Cerebellar nuclear complex (tissue), 1 donor: ENCODE measurements at places on chromosomes 7 and 10.

GRCh38 chr7:35705932-35706461 lies 11.1 kb upstream of the HERPUD2 start:
- DNase-seq, result no peak

- no peak for DNase-seq
These were observed 666.0 kb upstream of the LRRTM3 start for GRCh38 chr10:66259836-66260235.

DNA sequence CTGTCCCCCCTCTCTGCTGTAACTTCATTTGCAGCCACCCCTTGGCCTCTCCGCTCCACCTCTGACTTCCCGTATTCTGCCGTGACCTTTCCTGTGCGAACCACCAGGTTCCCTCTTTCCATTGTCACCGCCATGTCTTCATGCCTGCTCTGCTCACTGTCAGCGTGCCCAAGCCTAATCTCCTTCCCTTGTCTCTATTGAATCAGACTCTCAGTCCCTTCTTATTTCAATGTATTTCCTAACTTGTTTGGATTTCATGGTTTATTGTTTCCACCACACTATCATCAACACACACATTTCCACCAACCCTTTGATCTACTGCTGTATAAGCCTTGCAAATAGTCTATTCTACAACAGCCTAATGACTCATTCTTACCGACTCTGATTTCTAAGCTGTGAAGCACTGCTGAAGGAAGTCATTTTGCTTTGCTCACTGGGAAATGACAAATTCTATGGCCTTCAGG lies 30.0 kb upstream of the INHBA start:
- no peak for DNase-seq

DNA sequence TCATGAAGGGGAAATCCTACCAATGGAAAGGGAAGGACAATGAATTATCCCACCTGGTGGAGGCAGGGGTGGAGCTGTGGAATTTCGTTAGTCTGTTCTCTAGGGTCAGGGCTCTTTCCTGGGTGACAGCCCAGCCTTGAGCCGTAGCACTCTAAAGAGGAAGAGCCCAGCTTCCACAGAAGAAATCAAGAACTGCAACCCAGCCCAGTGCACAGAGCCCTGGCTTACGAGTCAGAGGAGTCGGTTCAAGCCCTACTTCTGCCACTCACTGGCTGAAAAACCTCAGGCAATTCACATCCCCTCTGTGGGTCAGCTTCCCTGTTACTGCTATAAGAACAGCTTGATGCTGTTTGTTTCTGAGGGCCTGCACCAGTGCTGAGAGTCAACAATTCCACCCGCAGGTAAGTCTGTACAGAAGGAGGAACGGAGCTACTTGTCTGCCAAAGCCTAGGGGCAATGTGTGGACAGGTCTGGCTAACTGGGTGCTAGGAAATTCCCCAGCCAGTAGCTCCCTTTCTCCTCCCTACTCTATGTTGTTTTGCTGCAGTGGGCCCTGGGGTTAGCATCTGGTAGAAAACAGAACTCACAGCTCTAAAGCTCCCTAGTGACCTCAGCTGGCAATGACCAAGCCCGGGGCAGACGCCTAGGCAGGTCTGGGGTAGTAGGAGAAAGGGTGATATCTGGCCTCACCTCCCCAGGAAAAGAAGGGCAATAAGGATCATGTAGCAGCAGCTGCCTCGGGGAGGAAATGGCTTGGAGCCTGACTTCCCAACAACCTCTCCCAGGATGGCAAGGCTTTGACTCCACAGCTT lies 3.3 kb downstream of the AVPI1 start:
- DNase-seq, result no peak

- DNase-seq, result no peak
These were observed 64.0 kb downstream of the ERCC6 start for GRCh38 chr10:49474901-49475300.

DNA sequence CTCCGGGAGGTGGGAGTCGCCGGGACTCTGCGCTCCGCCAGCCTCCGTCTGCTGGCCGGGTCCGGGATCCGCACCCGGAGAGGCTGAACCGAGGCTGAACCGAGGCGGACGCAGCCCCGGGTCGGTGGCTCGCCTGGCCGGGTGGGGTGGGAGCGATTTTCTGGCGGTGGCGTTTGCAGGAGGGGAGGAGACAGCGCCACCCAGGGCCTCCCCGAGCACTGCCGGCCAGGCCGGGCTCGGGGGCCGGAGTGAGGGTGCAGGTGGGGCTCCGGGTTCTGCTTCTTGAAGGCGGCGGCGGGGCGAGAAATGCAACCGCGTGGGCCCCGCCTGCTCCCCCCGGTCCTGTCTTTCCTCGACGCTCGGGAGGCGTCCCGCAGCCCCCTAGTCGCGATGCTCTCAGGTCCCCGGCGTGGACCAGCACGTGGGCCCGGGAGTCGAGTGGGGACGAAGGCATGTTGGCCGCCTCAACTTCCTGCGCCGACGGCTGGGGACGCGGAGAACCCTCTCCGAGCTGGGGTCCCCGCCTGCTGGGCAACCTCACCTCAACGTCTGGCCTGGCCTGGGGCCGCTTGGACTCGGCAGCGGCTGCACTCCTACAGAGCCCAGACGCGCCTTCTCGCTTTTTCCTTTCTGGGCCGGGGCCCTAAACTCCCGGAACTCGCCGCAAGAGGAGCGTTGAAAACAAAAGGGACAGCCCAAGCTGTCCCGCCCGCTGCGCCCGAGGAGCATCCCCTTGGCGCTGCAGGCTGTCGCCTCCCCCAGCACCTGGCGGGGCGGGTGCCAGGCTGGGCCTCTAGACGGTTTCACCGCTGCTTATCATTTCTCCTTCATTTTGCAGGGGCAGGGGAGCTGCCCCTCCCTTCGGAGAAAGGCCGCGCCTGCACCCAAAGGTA lies 25.2 kb upstream of the VAX1 start:
- no peak for DNase-seq

- no peak for DNase-seq
These were observed 73.4 kb downstream of the PAPSS2 start for GRCh38 chr10:87733081-87733480.

DNA sequence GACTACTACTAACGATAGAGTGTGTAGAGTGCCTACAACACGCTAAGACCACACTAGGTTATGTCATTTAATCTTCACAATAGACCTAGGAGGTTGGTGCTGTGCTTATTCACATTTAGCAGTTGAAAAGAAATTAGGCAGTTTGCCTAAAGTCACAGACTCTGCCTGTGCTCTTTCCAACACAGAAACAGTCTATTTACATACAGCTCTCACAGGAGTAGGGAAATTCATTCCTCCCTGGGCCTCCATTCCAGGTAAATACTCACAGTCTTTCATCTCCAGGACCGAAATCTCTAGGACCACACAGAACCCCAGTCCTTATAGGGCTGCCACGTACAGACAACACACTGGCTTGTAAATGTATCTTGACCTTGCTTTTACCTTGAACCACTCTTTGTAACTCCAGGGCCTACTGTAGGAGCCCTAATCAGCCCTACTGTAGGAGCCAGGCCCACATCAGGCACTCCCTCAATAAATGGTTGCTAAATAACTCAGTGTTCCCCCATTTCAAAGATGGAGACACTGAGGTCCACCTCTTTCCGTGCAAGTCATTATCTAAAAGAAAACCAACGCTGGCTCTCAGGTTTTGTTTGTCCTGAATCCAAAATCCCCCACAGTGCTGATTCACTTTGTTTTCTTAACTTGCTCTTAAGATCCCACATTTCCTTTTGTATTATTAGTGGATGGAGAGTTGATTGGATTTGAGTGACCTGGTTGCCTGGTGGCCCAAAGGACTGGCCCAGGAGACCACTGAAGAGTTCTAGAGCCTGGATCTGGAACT lies 146.9 kb downstream of the KCNMA1 start:
- DNase-seq, result no peak

GRCh38 chr7:129569811-129570215 lies 41.7 kb upstream of the NRF1 start:
- no peak for DNase-seq

GRCh38 chr7:88888684-88889083 lies 93.1 kb upstream of the TEX47 start:
- no peak for DNase-seq

GRCh38 chr10:45227042-45227441 lies 88.4 kb downstream of the OR13A1 start:
- no peak for DNase-seq

DNA sequence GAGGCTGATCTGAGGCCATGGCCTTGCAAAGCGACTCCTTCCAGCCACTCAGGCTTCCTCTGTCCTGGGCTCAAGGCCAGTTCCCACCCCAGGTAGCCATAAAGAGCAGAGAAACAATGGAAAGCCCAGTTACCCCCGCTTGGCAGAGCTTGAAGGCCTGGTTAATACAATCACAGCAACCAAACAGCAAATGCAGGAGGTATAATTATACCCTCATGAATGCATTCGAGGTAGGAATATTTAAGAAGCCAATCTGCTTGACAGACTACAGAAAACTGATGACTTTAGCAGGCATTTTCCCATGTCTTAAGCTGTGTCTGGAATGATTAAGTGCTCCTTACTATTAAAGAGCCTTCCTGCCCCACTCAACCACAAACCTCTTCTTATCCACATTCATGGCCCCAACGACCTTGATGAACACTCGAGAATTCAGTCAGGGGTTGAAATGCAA lies 114.1 kb upstream of the MACROH2A2 start:
- DNase-seq, result no peak

- DNase-seq, result no peak
These were observed 144.6 kb downstream of the SEMA3E start for GRCh38 chr7:83504330-83504729.

DNA sequence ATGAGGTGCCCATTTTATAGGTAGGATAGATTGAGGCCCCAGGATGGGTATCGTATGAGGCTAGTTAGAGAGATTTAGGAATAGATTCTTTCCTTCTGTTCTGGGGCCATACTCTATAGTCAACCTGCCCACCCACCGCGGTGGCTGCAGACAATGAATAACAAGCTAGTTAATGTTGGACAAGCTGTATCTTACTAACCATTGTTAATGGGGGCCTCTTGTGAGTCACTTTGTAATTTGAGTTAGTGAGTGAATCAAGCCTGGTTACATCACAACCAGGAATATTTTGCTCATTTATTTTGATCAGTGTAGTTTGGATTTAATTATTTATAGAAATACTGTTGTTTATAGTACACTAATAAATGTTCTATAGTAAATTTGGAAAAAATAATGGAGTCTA lies 7.3 kb downstream of the SORCS3 start:
- DNase-seq, result no peak

DNA sequence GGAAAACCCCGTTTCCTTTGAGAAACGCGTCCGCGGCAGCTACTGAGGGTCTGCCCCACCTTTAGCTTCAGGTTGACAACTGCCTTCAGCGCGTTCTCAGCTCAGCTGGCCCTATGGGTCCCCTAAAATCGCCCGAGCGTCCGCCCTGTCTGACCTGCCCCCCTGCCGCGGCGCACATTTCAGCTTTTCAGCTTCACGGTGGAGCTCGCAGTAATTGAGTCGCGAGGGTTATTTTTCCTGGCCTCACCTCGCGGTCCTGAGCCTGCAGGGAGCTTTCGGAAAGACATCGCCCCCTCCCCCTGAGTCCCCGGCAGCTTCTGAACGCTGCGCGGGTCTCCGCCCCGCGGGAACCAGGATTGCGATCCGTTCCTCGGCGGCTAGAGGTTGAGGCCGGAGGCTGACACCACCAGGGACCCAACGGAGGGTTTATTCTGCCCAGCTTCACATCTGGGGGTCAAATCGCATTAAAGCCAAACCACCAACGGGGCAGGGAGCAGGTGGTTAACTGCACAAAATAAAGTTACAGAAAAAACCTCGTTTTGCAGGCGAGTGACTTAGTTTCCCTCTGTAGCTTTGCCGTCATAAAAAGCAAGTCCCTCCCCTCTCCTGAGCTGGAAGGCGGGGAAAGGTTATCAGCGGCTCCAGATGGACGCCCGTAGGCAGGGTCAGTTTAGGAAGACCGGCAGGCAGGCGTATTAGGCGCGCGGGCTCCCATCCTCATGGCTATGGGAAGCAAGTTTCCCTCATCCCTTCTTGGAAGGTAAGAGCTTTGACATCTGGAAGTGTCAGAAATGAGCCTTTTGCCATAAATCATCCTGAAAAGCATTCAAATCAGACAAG lies 11.0 kb downstream of the TWIST1 start:
- no peak for DNase-seq

GRCh38 chr7:26151953-26152781 lies at the start of gene NFE2L3:
Gene NFE2L3, plus strand, starts transcription at chr7:26152198. Its CDS starts 301 bp downstream, at chr7:26152499.
- DNase-seq, result peak; percentile 22

DNA sequence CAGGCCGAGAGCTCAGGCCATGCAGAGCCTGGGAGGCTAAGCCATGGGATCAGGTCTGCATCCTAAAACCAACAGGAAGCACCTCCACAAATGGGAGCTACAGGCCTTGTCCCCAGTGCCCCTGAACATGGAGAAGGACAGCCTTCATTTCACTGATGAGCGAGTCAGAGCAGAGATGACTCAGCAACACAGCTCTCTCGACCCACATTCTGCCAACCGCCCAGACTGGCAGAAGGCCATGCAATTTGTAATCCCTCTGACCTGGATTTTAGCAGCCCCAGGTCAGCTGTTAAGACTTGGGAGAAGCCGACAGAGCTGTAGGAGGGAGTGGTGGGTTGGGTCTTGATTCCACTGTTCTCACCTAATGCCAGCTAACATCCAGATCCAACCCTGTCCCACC lies 25.5 kb downstream of the VOPP1 start:
- DNase-seq, result peak; percentile 85

- DNase-seq, result no peak
These were observed 118.9 kb downstream of the SND1 start for GRCh38 chr7:127770885-127771284.

GRCh38 chr10:5685764-5686240 lies 1.2 kb downstream of the TASOR2 start:
- no peak for DNase-seq

DNA sequence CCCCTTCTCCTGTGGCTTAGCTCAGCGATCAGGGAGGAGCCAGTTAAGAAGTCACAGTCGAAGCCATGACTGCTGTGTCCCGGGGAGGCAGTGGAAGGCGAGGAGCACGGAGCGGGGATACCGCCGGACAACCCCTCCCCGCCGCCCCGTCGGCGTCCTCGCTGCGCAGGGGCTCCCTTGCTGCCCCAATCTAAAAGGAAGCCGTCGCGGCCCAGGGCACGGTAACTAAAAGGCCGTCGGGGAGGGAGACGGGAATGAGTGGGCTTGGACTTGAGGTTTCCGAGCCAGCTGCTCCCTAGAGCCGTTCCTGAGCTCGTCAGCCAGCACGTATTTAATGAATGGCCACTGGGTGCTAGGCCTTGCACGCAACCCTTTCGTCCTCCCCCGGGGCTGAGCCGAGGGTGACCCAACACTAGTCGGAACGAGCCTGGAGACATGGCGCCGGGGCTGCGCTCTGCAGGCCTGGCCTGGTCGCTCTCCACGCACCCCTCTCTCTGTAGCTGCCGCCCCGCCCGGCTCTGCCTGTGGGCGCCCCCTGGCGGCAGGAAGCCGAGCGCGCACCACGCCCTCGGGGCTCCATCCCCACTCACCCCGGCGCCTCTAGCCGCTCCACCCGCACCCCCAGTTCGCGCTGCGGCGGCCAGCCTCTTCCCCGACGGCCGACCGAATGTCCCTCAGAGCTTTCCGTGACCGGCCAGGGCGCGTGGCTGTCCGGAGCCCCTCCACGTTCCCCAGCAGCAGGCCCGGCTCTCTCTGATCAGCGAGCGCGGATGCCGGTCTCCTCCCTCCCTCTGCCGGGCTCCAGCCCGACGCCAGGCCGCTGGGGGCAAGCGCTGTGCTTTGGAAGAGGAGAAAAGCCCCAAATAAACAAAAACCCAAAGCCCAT lies 29.3 kb upstream of the KCNK18 start:
- no peak for DNase-seq

- no peak for DNase-seq
These were observed 33.1 kb downstream of the HABP2 start for GRCh38 chr10:113585949-113586348.
